ENCODE measurements at places on chromosomes 4 and X. TPM values are rescaled to one million over a fixed set of nuclear protein-coding genes. Genes with fewer than 3 reads are reported as not detected.

Gene CDX4
- not detected for polyA plus RNA-seq

Gene MSMO1
- polyA plus RNA-seq: 53.0 TPM

Gene BEND4
- not detected for polyA plus RNA-seq

Gene BEX5
- not detected for polyA plus RNA-seq

Gene ANXA10
- polyA plus RNA-seq: 0.33 TPM

Gene UGT2B10
- polyA plus RNA-seq: not detected

Gene POU4F2
- polyA plus RNA-seq: not detected

Measured in AG04450 (cell line).